ENCODE measurements at places on chromosomes 2 and 18. TPM values are rescaled to one million over a fixed set of nuclear protein-coding genes. Genes with fewer than 3 reads are reported as not detected.

Gene TUBA3E
- polyA plus RNA-seq, result not detected

Gene GKN2
- polyA plus RNA-seq, result 29.8 TPM

Gene SRD5A2
- polyA plus RNA-seq, result under 0.01 TPM

Gene SCYGR4
- not detected for polyA plus RNA-seq

Gene BOLL
- polyA plus RNA-seq, result not detected

Gene PID1
- 5.8 TPM for polyA plus RNA-seq

Gene UGT1A7
- polyA plus RNA-seq, result not detected

Gene MYO7B
- polyA plus RNA-seq, result 2.2 TPM

Gene MOCOS
- polyA plus RNA-seq, result 4.7 TPM

Gene HAAO
- 4.2 TPM for polyA plus RNA-seq

Gene TRPM8
- not detected for polyA plus RNA-seq

Gene CREB1
- 10.8 TPM for polyA plus RNA-seq

Gene DAPL1
- 15.6 TPM for polyA plus RNA-seq

Gene LBX2
- polyA plus RNA-seq, result 1.4 TPM

Gene SERPINB13
- not detected for polyA plus RNA-seq

Gene DNER
- polyA plus RNA-seq, result 1.4 TPM

Gene RPS27A
- 2,106 TPM for polyA plus RNA-seq

Gene WDR43
- polyA plus RNA-seq, result 28.3 TPM

Gene CNDP1
- 0.20 TPM for polyA plus RNA-seq

Gene KCNJ13
- polyA plus RNA-seq, result not detected

Measured in adipose tissue (tissue), 3 donors.